ENCODE measurements at places on chromosomes 13 and 19.

DNA sequence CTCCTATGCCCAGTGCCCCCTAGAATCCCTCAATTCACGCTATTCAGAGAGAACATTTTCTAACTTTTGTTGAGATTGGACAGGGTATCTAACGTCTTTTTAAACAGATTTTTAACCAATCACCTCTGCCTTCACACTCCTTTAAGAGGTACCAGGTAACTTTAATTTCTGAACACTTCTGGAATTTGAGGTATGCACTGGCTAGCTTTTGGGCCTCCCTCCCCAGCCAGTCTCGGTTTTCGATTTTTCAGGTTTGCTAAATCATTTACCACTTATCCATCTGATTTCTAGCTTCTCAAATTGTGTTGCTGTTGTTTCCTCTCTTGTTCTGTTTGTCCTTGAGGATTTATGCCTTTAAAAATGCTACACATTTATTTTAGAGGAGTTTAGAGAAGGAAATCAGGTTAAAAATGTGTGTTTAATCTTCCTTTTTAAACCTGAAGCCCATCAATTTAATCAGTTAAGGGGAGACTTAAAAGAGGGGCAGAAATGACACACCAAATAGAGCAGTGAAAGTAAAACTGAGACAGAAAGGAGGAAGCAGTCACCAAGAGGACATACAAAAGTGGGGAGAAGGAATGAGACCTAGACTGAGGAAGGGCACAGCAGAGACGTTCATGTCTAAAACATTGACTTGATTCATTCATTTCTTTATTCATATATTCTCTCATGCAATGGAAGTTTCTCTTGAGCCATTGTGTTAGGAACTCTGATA, 139.6 kb upstream of the HTR2A start:
- DNase-seq: no peak

DNA sequence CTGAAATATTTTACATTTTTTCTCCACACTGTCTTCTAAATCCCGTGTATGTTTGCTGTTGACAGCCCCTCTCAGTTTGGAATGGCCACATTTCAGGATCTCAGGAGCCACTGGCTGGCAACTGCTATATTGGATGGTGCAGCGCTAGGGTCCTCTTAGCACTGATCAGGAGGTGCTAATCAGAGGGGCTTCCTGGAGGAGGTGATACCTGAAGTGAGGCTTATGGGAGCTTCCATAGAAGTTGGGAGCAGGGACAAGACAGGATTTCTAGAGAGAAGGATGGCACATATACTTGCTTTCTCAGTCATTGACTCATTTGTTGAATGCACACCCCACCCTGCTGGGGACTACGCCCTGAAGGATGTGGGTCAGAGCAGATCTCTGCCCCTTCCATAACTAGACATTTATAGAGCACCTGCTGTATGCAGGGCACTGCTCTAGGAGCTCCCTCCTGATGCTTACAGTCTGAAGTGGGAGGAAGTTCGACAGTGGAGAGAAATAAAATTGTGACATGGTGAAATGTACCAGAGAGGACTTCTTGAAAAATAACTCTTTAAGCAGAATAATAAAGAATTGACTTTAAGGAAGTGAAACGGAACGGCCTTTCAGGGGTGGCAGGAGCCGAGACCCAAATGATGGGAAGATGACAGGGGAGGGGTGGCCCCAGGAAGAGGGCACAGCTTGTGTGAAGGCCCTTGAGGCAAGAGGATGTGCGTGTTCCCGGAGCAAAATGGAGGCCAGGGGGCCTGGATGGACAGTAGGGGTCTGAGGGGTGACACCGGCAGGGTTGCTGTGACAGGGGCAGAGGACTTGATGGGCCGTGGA, 13.1 kb downstream of the AP2A1 start:
- no peak for DNase-seq

DNA sequence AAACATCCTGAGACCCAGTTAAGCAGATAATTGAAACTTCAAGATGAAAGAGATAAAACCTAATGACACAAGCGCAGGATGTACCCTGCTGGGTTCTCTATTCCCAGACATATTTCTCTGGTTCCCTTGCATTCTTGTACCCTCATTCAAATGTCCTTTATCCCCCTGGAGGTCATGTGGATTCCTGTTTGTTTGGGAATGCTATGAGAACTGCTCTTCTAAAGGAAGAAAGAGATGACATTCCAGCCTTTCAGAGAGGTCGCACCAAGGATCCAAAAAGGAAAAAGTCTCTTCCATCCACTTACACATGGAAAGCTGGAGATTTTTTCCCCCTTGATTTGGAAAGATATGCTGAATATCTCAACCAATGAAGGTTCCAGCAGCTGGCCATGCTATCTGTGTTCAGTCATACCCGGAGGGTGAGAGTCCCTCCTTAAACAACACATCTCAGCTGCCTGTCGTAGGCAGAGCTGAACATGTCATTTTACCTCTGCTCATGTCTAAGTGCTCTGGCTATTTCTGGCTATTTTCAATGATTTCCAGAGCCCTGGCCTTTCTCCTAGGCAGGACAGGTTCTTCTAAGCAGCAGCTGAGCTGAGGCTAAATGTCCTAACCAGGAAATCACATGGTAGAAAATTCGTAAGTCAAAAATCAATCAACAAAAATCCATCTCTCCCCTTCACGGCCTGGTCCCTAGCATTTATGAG, 52.5 kb downstream of the C13orf42 start:
- no peak for DNase-seq

GRCh38 chr19:35484252-35485036, 5.8 kb downstream of the KRTDAP start:
- DNase-seq: no peak

GRCh38 chr19:49447485-49448431, 3.9 kb downstream of the PIH1D1 start:
- DNase-seq: peak; percentile 72

- DNase-seq: no peak
Observed at GRCh38 chr13:59623206-59623915, 540.4 kb downstream of the DIAPH3 start.

- no peak for DNase-seq
Observed at GRCh38 chr13:61873717-61874116, 458.1 kb upstream of the PCDH20 start.

DNA sequence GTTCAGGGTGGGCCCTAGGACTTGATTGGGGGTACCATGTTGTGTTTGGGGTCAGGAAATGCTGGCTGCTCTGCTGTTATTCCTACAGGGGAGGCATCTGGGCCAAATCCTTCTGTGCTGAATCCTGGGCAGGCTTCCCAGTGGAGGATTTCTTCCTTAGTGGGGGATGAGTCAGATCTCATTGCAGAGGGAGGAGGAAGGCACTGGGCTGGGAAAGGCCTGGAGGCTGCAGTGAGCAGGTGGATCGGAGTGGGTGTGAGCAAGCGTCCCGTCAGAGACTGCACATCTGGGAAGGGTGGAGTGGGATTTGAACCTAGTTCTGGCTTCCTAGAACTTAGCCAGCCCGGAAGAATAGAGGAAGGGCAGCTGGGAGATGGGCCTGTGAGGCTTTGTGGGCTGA, 11.5 kb downstream of the CCDC124 start:
- no peak for DNase-seq

DNA sequence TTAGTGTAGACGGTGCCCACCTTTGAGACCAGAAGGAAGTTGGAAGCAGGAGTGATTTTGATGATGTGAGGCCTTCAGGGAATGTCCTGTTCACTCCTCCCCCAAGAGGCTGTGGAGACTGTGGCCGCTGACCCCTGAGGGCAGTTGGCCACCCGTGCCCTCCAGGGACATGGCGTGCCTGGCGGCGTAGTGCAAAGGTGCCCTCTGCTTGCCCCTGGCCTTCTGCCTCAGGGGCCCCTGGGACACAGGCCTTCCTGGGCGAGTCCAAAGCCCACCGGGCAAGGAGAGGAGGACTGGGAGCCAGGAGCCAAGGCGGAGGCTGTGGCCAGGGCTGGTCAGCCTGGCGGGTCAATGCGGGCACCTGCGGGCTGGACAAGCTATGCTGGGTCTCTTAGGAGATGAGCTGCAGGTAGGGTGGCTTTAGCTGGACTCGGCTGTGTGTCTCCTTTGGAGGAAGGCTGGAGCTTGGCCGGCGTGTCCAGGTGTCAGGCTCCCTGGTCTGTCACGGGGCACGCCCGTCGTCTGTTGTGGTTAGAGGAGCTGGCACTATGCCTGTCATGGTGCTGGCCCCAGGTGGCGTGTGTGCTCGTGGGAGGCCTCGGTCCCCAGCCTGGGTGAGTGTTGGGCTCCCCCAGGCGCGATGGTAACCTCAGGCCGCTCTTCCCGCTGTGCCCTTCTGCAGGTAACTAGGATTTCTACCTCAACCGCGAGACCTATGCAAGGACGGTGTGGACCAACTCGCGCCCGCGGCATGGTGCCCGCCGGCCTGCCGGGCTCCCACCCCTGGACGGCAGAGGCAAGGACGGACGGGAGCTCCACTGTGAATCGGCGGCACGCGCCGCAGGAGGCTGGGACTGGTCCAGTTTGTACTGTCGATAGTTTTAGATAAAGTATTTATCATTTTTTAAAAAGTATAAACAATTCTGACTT, 6.8 kb downstream of the PLEKHJ1 start:
- no peak for DNase-seq

- peak; percentile 45 for DNase-seq
Observed at GRCh38 chr19:47229676-47230053, 1.3 kb downstream of the BBC3 start.

GRCh38 chr19:2455851-2456570, 748 bp downstream of the LMNB2 start:
- peak; percentile 31 for DNase-seq

DNA sequence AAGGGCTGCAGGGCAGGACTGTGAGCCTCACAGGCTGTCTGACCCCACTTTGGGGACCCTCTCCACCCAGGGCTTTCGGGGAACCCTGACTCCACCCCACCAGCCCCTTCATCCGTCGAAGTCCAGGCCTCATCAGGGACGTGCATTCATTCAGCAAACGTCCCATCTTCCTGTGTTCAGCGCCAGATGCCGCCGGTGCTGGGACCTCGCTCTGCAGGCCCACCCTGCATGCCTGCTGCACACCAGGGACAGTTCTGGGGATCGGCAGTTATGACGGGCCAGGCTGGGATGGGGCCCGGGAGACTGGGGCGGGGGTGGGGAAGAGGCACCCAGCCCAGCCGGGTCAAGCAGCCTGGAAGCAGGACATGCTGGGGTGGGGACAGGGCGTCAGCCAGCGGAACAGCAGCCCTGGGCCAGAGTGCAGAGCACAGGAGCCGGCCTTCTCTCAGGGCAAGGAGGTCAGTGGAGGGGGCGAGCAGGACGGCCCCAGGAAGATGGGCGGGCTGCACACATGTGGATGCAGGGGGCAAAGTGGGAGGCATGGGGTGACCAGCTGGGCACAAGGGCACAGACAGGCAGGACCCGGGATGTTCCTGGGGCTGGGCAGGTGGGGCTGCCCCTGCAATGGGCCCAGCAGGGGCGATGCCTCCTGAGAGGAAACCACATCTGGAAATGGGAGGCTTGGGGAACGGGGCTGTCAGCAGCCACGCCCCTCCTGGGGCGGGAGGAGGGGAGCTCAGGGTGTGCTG, 5.1 kb downstream of the GAMT start:
- DNase-seq: no peak

DNA sequence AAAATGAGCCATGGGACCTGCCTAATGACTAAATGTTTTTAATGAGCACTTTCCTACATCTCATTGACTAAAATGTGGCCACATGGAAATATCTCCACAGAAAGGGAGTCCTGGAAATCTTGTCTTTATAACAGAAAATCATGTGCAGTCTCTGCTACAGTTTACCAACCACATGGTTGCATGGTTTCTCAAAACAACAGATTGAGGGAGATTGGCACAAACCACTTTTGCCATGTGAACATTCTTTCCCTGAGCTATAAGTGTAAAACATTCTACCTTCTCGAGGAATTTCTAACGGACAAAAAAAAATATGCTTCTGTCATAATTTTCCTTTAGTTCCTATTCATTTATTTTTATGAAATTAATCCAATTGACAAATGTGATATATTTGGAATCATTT, 218.9 kb upstream of the SLITRK5 start:
- DNase-seq: no peak

DNA sequence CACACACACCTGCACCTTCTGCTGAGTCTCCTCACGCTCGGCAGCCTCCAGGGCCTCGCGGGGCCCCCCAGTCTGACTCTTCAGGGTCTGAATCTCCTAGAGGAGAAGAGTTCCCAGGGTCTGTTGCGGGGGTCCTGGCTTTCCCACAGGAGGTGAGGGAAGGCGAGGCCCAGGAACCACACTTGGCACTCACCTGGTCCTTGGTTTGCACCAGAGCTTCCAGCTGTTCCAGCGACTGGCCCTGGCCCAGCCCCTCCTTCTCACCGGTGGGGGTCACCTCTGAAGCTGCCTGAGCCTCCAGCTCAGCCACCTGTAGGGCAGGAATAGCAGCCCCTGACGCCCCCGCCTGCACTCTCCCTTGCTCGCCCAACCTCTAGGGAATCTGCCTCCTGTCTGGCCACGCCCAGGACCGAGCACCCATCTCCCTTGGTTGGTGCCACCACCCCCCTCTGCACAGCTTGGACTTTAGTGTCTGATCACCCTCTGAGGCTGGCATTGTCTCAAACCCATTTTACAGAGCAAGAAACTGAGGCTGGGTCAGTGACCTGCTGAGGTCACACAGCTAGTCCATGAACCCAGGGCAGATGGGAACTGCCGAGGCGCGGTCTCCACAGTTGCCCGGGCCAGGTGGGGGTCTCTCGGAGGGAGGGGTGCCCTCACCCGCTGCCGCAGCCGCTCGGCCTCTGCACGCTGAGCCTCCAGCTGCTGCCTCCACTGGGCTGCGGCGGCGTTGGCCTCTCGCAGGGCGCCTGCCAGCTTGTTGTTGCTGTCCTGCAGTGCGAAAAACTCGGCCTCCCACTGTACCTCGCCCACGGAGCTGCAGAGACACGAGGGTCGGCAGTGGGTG, 9.5 kb downstream of the HOMER3 start:
- DNase-seq: no peak

DNA sequence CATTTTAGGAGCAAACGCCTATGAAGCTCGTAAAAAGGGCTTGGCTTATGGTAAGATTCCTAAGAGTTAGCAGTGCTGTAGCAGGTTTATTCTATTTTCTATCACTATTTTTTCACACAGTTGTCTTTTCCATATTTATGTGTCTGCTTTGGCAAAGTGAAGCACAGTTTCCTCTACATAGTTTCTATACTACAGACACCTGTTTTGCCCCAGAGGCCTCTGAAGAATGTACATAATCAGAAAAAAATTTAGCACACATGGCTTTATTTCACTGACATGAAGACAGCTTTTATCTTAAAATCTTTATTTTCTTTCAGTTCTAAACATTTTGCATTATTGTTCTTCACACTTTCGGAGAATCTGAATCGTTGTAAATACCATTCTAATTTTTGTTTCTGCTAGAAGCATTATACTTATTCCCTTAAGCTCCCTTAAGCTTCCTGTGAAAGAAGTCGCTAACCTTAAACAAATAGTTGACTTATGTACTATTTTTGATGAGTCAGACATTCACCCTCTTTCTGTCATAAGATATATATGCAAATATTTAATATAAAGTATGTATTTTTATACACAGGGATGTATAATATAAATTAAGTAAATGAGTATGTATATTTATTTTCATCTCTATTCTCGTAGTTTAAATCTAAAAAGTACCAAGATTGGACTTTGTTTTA, 816.0 kb downstream of the OLFM4 start:
- DNase-seq: no peak

DNA sequence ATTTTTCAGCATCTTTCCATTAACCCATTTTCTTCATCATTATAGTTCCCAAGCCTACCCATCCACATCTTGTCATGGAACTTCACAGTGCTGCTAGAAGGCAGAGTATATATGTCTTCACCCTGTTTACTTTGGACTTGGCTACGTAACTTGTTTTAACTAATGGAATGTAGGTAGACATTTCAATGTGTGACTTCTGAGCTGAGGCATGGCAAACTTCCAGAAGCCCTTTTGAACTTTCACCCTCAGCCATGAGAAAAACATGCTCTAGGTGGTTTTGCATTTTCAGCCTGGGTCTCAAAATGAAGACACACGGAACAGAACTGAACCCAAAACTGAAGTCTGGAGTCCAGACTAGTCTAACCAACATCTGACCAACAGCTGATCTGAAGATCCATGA, 3.2 kb downstream of the TEX30 start:
- no peak for DNase-seq
